ENCODE measurements at places on chromosomes 3 and 15.

DNA sequence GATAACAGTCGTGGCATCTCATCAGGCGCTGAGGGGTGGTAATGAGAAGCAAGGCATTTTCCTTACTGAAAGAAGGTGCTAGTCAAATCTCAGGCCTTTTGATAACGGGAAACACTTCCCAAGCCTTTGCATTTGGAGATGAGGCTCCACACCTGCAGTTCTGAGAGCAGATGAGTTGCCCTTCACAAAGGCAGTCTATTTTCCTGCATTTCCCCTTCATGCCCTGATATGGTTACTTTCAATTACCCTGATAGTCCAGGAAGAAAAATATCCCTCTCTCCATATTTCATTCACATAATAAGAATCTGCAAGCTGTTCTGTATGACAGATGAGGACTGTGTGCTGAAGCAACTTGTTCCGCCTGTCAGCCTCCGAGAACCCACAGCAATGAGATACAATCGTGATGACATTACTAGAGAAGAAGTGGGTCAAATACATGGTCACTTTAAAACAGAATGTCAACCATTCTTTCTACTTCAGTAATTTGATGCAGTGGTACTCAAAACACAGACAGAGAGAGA is 25.0 kb downstream of the FHIT start:
- no peak for DNase-seq

- no peak for DNase-seq
Measured at GRCh38 chr3:54916732-54917131, 11.1 kb downstream of the LRTM1 start.

DNA sequence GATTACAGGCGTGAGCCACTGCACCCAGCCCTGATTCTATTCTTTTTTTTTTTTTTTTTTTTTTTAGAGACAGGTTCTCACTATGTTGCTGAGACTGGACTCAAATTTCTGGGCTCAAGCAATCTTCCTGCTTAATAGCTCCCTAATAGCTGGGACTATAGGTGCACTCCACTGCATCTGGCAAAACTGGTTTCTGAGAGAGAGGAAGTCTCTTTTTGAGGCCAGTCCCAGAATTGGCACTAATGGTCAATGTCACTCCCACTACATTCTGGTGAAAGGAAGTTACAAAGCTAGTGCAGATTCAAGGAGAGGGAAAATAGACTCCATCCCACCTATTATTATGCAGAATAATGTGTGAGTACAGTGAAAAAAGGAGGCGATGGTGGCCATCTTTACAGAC is 5.8 kb upstream of the TGFBR2 start:
- no peak for DNase-seq

- DNase-seq = peak; percentile 45
Measured at GRCh38 chr3:134211797-134212196, 38.9 kb downstream of the RYK start.

DNA sequence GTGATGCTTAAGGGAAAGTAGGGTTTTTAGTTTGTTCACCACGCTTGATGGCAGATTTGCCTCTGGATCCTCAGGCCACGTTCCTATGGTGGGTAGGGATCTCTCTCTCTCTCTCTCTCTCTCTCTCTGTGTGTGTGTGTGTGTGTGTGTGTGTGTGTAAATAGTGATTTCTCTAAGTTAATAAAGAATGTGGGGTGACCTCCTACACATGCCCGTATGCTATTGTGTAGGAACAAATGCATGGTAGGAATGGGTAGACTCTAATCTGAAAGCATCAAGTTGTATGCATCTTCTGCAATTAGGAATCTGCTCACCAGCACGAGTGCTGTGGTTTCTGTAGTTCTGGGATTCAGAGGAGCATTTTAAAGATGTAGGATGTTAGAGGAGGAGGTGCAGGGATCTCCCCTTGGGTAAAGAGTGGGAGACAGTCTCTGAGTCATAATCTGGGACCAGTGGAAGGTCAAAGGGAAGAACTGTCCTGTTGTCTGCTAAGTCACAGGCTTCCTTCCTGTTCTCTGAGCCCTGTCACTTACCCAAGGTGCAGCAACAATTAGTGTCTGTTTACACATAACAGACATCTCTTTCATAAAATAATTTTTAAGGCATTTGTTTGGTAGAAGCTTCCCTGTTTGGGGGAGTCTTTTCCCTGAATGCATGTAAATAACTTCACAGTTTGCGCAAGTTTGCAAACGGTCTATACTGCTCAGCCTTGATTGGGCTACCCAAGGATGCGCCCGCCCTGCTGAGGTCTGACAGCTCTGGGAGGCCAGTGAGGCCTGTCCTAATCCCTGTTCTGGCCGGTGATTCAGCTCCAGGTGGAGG is 139.8 kb downstream of the IGF1R start:
- DNase-seq = no peak

DNA sequence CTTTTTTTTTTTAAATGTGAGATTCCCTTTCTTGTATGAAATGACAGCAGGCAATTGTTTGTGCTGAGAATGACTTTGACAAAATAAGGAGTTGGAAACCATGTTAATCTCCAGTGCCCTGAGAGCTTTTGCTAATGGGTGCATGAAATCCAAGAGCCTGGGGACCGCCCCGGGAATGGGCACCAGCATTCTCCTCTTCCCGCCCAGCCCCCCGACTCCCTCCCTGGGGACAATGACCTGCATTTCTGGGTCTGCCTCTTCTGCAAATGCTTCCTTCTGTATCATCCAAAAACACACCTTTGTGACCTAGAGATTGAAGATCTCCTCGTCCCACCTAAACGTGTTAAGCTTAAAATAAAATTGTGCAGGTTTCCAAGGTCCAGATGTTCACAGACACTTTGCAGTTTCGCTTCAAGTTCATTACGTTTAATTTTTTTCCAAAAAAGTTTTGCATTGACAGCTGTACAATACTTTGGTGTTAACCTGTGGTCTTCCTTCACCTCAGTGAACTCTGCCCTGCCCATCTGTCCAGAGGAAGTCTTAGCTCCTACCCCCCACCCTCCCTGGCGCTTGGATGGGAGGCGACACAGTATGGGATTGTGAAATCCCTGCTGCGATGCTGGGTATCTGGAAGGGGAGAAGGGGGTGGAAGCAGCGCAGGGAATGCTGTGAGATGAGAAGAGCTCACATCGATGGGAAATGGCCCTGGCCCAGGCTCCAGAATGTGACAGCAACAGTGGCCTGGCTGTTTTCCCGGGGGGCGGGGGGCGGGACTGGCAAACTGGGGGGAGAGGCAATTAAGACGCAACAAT is 50.1 kb downstream of the TLE3 start:
- no peak for DNase-seq

DNA sequence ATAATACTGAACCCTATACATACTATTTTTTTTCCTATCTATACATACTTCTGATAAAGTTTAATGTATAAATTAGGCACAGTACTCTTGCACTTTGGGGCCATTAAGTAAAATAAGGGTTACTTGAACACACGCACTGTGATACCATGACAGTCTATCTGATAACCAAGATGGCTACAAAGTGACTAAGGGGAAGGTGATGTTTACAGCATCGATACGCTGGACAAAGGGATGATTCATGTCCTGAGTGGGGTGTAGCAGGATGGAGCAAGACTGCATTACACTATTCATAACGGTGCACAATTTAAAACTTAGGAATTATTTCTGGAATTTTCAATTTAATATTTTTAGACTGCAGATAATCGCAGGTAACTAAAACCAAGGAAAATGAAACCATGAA is 30.0 kb upstream of the SLC2A2 start:
- no peak for DNase-seq

- peak; percentile 32 for DNase-seq
Measured at GRCh38 chr15:67931861-67932260, 92.0 kb upstream of the RNU6-1 start.

DNA sequence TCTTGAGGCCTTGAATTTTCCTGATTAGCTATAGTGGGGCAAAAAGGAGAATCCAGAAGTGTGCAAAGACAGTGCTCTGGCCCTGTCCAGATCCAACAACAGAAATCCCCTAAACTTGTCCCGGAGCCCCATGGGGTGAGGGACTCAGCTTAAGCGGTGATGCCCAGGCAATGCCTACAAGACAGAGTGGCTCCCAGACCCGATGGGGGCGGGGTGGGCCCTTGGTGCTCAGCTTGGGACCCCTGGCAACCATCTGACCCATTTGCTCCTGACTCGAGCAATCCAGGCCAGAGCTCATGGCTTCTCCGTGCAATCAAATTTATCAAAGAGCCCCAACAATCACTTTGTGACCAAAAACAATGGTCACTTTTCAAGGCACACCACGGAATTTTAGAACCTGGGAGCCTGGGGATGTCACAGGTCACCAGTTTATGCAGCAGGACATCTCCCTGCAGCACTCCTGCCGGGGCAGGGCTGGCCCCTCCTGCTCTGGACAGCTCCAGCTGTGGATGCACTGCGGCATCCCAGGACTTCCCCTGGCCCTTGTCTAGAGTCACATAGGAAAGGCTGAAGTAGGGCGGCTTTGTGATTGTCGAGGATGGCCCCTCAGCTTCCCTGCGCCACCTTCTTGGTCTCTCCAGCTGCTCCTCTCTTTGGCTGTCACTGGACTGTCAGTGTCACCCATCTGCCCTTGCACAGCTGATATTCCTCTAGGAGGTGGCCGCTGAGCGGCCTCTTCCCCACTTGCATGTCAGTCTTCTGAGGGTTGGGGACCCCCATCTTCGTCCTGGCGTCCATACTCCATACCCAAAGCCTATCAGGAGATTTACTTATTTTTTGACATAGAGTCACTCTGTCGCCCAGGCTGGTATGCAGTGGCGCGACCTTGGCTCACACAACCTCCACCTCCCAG is 28.4 kb downstream of the RGMA start:
- no peak for DNase-seq

DNA sequence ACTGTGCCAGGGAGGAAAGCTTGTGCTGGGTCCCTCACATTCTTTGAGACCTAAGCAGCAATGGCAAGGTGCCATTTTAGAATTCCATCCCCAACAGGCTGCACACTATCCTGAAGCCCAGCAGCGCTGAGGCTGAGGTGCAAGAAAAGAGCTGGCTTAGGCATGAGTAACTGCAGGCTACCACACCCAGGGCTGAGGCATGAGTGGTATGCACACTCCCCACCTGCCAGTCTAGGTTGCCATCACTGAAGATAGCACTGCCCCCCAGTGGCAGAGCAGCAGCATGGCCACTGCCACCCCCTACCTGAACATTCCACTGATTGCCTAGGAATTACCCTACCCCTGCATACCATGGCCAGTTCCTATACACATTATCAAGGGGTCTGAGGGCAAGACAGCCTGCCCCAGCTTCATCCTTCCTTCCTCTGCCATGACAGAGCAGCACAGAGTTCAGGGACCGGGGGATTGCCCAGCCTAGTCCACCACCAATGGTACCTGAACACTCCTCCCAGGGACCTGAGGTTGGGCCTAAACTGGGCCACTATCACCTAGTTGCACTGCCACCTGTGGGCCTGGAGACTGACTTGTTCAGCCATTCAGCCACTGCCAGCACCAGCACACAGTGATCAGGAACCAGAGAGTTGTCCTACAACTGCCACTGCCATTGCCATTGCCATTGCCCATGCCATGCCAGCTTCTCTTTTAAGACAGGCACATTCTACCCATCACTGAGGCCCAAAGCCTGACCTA is 129.8 kb downstream of the SATB1 start:
- peak; percentile 88 for DNase-seq

GRCh38 chr3:53956586-53956985 is 64.9 kb upstream of the SELENOK start:
- no peak for DNase-seq

DNA sequence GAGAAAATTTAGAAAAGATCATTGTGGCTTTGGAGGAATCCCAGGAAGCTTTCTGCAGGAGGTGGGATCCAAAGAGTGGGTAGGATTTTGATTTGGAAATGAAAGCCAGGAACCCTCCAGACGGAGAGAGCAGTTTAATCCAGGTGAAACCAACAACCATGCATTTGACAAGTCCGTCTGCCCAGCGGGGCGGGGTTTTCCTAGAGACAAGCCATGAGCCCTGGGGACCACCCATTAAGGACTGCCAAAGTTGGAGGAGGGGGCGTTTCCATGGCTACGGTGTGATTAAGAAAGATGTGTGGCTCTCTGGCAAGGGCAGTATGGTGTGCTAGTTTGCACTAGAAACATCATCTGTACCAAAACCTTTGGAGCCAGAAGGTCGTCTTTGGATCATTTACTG is 53.4 kb downstream of the SRGAP3 start:
- DNase-seq = no peak

DNA sequence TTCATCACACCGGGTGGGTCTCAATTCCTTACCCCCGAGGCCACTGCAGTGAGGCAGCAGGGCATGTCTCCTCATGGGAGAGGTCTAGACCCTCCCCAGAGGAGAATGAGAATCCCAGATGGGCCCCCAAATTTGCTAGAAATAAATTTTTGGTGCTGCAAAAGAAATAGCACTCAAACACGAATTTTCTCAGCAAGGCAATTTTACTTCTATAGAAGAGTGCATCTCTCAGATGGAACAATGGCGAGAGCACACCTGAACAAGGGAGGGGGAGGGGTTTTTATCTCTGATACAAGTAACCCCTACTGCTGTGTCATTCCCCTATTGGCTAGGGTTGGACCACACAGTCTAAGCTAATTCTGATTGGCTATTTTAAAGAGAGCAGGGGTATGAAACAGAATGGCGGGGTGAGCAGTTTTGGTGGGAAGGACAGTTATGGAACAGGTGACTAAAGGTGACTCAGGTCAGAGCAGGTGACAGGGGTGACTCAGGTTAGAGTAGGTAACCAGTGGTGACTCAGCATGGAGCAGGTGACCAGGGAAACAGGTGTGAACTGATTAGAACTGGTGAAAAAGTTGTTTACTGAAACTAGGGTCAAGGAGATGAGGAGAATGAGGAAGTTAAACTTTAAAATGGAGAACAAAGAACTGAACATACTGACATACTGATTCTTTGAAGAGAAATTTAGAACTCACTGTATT is 93.0 kb upstream of the WNT7A start:
- no peak for DNase-seq

Measured in ACHN (cell line).